Stimulated activated CD8-positive, alpha-beta memory T cell treated with anti-CD3 and anti-CD28 coated beads, Interleukin-4, amount 100 ng/mL, for 1 hour (primary cell): ENCODE measurements at places on chromosomes 2 and 18.

DNA sequence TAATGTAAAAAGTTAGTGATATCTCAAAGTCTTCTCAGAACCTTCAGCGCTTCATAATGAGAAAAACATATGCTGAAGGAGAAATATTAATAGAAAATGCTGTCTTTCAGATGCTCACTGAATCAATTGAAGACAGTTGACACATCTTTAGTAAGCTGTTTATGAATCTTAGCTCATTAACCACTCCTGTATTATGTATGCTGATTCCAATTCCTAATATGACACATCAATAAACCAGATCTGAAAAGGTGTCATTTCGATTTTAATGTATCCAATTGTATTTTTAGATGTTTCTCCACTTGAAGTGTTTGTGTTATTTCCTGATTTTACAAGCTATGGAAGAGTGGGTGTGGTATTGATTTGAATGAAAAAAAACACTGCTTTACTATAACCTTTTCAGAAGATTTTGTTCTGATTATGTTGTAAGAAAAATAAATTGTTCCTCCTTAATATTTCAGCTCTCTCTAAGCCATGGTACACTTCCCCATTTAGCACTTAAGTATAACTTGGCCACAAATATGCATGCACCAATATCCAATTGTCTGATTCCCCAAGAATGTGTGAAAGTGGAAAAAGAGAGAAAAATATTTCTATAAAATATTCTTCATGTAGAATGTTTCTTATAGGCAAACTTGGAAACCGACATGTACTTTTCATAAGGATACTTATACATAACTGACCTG, 569.8 kb downstream of the ARHGAP15 start:
- no peak for DNase-seq

GRCh38 chr2:23924589-23925359, 2.1 kb downstream of the ATAD2B start:
- no peak for DNase-seq

DNA sequence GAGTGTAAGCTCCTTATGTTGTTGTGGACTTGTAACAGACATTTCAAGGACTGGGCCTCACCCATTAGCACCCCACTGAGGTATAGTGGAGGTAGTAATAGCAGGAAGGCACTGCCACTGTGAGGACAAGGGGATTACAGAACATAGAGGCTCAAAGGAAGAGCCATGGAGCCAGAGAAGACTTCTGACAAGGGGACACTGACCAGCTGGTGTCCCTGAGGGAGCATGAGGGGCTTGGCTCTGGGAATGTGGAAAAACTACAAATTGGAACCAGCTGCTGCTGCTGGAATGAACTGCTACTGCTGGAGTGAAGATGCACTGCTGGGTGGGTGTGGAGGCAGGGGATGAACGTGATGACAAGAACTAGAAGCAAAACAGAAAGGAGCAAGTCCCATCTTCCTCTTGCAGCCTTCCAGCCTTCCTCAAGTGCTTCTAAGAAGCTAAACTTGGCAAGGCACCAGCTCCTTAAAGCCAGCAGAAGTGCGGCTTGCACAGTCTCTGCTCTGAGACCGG, 167.3 kb upstream of the NOSTRIN start:
- DNase-seq = no peak

DNA sequence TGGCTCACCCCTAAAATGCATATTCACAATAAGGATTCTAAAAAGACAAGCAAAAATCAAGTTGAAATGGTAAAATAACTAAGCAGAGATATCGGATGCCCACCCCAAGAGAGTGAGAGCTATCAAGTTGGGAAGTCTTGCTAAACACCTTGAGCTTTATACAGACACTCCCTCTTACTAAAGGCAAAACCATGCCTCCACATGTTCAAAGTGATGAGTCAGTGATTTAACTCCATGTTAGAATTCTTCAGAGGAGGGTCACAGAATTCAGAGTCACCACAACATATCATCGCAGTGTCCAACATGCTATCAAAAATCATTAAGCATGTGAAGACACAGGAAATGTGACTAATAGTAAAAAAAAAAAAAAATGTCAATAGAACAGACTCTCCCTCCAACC, 20.6 kb upstream of the ST8SIA3 start:
- DNase-seq = no peak

GRCh38 chr18:75023473-75023872, 185.5 kb downstream of the PTGR3 start:
- no peak for DNase-seq

GRCh38 chr2:75277111-75277510, 77.8 kb upstream of the TACR1 start:
- DNase-seq = no peak

GRCh38 chr2:241154915-241155314, 4.6 kb downstream of the PPP1R7 start:
- DNase-seq = no peak

DNA sequence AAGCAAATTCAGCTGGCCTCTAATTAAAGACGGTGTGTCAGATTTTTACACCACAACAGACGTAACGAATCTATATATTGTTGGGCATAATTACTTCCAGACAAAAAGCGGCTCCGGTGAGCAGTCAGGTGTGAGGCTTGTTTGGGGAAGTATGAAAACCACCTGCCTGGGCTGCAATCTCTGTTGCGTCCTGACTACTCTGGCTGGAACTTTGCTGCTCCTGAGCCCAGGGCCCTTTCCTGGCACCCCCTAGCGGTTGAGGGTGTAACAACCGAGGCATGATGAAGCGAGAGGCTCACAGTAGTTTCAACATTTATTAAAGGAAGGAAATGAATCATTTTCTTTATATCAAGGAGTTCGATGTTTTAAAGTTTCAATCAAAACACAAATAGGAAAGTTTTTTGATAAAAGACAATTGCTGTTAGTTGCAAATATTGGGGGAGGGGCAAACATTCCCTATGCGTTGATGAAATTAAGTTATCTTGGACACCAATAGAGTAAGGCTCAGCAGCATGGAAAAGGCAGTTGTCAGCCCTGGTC, 10.6 kb upstream of the ITGB6 start:
- peak; percentile 50 for DNase-seq

GRCh38 chr18:46732801-46733200, 24.1 kb downstream of the ST8SIA5 start:
- no peak for DNase-seq

GRCh38 chr2:25819597-25820039, 58.7 kb downstream of the ASXL2 start:
- no peak for DNase-seq
